Stimulated activated CD8-positive, alpha-beta memory T cell treated with anti-CD3 and anti-CD28 coated beads, Interleukin-7, amount 100 ng/mL, for 1 hour (primary cell): ENCODE measurements at places on chromosomes 3 and 15.

DNA sequence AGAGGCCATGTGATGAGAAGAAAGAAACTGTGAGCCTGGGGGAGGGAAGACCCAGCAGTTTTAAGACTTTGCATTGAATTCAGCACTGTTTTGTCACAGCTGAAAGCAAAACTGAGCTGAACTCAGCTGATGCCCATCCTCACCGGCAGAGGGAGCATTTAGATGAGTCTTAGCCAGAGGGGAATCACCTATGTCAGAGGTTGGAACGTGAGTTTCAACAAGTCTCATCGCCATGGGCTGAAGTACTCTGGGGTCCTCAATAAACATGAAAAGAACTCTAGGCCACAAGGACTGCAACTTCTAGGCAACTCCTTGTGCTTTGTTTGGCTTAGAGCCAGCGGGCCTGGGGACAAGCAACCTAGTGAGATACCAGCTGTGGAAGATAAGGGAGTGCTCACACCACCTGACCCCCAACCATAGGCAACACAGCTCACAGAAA is 324.5 kb downstream of the TBL1XR1 start:
- DNase-seq: peak; percentile 22

- no peak for DNase-seq
Observed at GRCh38 chr15:35095941-35096340, 10.8 kb upstream of the NANOGP8 start.

- no peak for DNase-seq
Observed at GRCh38 chr3:120903221-120903620, 4.8 kb upstream of the STXBP5L start.

- DNase-seq: no peak
Observed at GRCh38 chr3:109187390-109187789, 50.9 kb downstream of the C3orf85 start.

DNA sequence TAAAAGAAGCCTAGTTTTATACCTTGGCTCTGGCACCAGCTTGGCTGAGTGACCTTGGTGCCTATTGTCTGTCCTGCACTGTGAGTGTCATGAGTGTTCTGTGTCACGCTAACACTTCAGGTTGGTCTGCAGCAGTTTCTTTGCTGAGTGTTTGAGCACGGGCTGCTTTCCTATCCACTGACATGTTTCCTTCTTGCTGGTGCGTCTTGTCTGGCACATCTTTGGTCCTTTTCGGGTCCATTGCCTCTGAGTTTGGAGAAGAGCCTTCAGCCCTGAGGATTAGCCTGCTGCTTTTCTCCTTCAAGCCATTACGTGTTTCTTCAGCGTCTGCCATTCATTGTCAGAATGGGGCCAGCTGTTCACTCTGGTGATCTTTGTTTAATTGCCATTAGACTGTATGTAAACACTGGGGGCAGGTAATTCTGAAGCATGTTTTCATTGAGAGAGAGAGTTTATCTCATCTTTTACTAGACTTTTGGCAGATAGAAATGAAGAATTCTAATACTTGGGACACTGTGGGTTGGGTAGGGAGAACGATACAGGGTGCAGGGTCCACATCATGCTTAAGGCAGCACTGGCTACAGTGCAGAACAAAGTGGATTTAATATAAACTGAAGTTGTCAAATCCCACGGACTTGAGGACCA is 55.5 kb downstream of the LRRC28 start:
- no peak for DNase-seq

DNA sequence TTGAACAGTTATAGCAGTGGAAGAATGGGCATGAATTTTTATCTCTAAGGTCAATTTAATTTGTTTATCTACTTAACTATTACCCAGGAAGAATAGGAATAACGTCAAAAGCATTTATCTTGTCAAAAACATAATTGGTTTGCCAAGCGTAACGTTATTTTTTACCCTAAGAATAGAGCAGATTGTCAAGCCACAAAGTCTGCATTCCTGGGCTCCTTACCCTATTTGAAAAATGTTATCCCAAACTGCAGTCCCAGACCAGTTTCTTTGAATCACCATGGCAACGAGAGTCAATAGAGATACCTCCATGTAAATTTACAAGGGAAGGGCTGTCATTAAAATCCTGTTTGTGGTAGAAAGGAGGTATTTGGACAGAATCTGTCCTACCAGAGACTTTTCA is 61.1 kb downstream of the CPNE4 start:
- DNase-seq: no peak

GRCh38 chr3:87145553-87145952 is 81.6 kb upstream of the CHMP2B start:
- no peak for DNase-seq

DNA sequence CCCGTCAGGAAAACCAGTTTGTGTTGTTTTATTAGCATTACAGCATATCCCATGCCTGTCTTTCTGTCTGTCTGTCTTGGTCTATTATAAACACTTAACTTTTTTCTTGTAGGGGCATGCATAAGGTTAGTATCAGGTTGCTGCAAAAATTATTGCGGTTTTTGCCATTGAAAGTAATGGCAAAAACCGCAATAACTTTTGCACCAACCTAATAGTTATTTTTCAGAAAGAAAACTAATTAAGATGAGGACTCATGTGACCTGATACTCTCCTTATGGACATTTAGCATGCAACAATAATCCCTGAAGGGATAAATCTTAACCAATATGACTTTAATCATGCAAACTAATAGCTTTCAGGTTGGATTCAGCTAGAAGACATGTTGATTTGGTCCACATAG is 326.7 kb upstream of the SUCLG2 start:
- DNase-seq: no peak

GRCh38 chr15:80883641-80884040 is 104.5 kb downstream of the CEMIP start:
- no peak for DNase-seq
